ENCODE measurements at places on chromosomes 4 and X.

DNA sequence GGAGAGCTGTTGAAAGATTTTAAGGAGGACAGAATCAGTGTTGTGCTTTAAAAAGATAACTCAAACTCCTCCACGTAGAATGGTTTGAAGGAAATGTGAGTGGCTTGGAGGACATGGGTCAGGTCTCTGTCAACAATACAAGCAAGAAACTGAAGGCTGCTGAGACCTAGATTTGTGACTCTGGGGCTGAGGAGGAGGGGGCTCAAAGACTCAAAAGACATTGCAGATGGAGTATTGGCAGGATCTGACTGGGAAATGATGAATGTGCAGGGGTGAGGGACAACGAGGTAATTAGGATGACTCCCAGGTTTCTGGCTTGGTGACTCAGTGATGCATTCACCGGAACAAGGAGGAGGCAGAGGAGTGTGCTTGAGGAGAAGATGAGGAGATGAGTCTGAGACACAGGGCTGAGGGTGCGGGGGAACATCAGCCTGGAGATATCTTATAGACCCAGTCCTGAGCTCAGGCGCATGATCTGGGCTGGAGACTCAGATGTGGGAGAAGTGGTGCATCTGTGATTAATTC lies 3.3 kb upstream of the RPS4X start:
- DNase-seq = no peak

DNA sequence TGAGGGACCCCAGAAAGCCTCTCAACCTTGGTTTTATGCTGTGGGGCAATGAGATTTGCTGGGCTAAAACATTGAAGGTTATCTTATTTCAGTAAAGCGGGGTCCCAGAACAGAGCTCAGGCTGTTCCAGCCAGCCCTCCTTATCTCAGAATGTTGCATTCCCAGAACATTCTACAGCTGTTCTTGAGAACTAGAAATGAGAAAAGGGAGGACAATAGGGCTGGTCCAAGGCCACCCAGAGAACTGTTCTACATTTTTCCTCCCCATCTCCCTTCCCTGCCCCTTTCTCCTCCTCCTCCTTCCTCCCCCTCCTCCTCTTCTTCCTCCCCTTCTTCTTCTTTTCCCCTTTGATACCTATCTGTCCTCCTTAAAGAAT lies 70.4 kb upstream of the SLC7A11 start:
- DNase-seq = no peak

GRCh38 chr4:141210168-141210567 lies 10.5 kb upstream of the ZNF330 start:
- no peak for DNase-seq

DNA sequence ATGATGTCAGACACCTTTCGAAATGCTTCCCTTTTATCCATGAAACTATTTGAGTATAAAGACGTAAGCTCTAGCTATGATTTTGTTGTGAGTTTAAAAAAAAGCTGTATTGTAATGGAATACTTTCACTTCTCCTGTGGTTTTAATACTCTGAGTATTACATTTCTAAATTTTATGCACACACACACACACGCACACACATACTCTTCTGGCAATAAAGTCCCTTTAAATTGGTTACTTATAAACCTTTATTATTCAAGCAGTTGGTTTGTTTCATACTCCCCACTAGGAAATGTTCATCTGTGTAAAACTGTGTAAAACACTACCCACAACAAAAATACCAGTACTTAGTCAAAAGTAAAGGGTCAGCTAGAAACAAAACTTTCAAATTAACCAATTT lies 18.2 kb downstream of the VAMP7 start:
- DNase-seq = no peak

DNA sequence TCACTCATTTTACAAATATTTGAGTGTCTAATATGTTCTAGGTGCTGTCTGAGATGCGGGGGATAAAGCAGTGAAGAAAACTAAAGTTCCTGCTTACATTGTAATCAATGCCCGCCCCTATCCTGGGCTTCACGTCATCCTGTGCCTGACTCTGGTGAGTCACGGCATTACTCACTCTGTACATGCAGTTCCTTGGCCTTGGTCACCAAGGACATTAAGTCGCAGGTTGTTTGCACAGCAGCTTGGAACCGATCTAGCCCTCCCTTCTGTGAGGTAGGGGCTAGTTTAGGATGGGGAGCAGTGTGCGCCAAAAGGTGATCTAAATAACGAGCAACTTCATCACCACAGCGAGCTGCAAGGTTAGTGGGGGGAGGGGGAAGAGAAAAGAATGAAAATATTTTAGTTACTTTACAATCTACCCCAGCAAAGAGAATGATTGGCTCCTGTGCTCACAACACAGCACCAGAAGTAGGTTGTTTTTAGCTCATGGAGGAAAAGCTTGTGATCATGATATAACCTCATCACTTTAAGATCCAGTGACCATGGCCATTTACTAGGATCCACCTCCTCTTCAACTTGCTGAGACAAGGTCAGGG lies 48.0 kb upstream of the HDAC8 start:
- DNase-seq = peak; percentile 8

DNA sequence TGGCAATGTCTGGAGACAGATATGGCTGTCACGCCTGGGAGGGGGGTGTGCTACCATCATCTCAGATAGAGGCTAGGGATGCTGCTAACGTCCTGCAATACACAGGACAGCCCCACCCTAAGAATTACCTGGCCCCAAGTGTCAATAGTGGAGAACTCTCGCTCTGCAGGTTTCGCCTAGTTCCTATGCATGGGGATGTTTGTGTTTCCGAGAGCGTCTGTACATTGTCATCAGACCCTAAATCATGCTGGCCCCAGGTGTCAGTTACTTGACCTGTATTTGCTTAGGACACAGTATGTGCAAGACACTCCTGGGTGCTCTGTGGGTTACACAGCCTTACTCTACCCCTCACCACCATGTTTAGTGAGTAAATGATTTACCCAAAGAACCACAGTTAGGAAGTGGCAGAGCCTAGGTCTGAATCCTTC lies 90.8 kb downstream of the AFF1 start:
- DNase-seq = peak; percentile 52

DNA sequence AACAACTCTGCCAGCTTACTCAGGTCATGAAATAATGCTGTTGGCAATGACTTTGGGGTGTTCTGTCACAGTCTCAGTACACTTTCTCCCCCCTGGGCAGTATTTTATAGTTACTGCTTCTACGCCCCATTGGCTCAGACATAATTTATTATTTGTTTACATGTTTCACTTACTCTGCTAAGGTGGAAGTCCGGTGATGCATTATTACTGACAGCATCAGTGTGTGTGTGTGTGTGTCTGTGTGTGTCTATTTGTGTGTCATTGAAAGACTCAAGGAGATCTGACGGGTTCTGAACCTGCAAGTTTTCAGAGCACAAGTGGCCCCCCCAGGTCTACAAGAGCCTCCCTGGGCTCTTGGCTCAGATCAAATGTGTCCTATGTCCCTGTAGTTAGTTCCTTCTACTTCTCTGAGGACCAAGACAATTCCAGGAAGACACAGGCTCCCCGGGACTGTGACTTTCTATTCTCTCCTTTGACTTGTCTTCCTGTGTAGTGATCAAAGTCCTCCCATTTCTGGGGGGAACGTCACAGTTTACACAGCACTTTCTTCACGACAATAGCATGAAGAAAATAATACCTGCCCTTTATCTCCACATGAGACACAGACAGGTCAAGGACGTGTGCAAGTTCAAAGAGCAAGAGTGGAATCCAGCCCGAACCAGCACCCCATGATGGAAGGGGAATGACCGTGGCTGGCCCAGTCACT lies 283.7 kb upstream of the GATB start:
- DNase-seq = no peak

DNA sequence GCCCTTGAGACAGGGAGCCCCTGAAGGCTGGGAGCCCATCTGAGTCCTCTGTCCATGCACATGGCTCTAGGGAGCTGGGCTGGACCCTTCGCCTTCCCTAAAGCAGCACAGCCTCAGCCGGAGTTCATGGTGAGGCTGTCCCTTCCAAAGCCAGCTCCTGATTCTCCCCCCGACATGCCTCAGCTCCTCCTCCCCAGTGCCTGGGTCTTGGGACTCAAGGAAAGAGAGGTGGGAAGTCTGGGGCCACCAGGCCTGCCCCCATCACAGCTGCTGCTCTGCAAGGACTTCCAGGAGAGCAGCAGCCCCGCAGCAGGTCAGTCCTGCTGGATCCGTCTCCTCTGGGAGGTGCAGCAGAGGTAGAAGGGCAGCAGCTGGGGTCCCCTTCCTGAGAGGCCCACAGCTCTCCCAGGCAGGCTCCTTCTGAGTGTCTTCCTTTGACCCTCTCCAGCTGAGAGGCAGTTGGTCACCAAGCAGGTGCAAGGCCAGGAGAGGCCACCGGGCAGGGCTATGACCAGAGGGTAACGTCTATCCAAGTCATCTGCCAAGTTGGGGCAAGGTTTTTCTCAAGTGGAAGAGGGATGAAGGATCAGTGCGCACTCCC lies 90.5 kb downstream of the ADRA2C start:
- no peak for DNase-seq
